ENCODE measurements at places on chromosomes 2 and 18.

GRCh38 chr2:234335661-234336228 is 161.1 kb downstream of the ARL4C start:
- peak; percentile 25 for DNase-seq

- no peak for DNase-seq
These were observed 6.6 kb downstream of the FOSL2 start for GRCh38 chr2:28399289-28399688.

DNA sequence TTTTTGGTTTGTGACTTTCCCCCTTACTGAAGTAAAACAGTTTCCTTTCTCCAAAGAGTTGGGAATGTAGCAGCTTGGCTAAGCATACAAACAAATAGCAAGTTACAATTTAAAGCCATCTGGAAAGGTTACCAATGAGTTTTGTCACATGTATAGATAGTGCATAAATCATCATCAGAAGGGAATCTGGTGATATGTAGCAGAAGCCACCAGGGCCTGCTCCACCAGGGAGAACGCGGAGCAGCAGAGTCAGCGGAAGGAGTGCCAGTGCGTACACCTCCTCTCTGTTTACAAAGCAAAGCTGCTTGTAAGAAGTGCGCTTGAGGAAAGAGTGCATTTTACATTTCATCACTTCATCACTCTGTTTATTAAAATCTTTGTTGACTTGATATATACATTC is 240.1 kb downstream of the FAM210A start:
- DNase-seq, result no peak

DNA sequence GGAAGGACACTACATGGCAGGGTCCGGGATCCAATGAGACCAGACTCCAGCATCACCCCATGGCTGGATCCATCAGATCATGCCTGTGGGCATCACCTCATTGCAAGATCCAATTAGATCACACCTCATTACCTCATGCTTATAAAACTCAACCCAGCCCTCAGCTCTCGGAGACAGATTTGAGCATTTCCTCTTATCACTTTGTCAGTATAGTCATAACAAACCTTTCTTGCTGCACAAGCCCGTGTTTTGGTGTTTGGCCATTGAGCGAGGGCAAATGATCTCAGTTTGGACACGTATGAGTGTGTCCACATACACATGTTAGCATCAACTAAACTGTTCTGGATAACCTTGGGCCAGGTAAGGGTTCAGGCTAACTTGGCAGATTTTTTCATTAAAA is 58.8 kb downstream of the CCDC195 start:
- no peak for DNase-seq

- no peak for DNase-seq
These were observed 25.5 kb downstream of the ITPRID2 start for GRCh38 chr2:181916726-181917718.
